SJSA1 (cell line): ENCODE measurements at places on chromosomes 4 and X. TPM values are rescaled to one million over a fixed set of nuclear protein-coding genes. Genes with fewer than 3 reads are reported as not detected.

Gene HAUS3
- 10.0 and 16.6 TPM in 2 replicates for total RNA-seq

Gene AFAP1
- total RNA-seq: 33.1 and 47.4 TPM in 2 replicates

DNA sequence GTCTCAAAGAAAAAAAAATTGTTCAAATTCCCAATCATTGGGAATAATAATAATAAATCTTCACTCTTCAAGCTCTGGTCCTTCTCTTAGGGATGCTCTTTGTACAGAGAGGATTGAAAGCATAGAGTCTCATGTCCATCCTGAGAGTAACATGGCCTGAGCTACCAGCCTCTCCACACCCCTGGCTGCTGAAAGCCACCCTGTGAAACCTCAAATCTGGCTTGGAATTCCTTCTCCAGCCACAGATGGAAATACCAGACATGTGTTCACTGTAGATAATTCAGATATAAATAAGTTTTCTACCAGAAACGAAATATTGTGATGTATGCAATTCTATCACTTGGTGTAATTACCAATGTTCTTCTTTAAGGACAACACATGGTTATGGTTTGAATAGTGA, 140.6 kb downstream of the ARSF start:
- no peak for DNase-seq

DNA sequence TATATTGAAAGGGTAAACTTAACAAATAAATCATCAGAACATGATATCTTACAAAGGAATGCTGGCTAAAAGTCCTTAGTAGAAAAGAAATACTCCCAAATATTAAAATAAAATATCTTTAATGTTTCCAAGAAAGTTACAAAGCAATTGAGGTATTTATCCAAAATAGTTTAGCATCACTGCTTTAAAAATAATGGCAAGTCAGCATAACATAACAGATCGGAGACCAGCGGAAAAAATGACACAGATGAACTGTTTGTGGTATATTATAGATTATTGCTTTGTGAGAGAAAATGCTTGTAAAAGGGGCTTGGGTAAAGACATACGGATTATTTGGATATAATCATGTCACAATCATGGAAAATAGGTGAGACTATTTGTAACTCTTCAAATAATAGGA, 168.5 kb upstream of the TEX13C start:
- DNase-seq: no peak

DNA sequence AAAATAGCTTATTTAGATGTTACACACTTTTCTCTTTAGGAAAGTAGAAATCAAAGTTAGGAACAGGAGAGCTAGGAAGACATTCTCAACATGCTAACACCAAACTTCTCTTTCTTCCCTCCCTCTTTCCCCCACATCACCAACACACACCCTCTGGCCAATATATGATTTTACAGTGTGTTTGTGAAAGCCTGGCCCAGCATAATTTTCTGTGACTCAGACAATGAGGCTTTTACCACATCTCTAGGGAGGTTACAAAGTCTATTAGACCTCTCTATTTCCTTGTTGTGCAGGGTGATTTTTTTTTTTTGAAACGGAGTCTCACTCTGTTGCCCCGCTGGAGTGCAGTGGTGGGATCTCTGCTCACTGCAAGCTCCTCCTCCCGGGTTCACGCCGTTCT, 189.9 kb downstream of the AASDH start:
- no peak for DNase-seq

GRCh38 chrX:97046867-97047266, 163.2 kb downstream of the RPA4 start:
- DNase-seq: no peak

DNA sequence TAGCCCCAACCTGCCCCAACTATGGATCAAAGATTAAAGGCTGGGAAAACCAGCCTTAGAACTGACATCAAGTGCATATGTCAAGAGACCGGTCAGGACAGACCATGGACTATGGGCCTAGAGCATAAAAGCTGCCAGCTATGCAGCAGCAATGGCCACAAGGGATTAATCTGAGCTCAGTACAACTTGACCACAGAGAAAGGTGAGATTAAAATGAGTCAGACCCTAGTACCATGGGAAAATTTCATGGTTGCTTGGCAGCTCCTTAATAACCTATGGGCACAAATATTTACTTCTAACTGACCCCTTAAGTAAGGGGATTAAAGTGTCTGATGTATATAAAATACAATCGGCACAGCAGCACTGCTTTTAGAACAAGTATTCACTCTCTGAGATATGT, 54.4 kb downstream of the CBR4 start:
- no peak for DNase-seq

DNA sequence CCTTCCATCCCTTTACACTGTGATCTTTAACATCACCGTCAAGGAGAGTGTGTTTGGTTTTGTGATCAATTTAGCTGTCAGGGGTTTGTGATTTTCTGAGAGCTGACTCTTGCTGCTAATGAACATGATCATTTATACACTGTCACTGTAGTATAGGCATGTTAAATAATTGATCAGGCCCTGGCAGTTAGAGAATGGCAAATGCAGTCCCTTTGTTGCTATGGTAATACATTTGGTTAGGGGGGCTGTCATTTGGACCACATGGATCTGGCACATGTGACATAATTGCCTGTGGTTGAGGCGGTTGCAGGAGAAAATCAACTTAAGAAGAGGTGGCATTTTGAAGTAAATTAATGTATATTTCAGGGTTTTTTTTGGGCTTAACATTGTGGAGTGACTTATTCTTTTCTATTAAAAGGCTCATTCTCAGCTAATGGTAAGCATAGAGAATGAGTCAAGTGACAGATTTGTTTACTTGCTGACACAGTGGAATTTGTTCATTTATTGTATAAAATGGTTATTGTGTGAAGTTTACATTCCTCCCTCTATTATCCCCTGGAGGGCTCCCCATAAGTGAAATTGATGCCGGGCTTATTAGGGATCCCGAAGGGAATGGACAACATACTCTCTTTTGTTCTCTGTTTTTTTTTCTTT, 114.0 kb downstream of the FHIP1A start:
- no peak for DNase-seq

DNA sequence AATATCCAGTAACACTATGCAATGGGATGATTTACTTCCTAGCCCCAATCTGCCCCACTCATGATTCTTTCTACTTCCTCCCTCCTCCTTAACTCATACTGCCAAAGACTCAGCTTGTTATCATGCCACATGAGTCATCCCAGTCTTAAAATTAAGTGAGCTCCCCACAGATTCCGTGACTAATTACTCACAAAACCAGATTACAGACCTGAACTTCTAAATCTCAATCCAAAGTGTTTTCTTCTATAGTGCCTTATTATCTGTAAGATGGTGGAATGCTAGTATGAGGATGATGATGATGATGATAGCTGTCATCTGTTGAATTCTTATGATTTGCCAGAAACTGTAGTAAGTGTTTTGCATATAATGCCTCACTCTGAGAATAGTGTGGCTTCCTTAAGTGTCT, 27.7 kb upstream of the GPC3 start:
- DNase-seq: no peak

- DNase-seq: no peak
These were observed 19.5 kb downstream of the NAT8L start for GRCh38 chr4:2078584-2078983.

DNA sequence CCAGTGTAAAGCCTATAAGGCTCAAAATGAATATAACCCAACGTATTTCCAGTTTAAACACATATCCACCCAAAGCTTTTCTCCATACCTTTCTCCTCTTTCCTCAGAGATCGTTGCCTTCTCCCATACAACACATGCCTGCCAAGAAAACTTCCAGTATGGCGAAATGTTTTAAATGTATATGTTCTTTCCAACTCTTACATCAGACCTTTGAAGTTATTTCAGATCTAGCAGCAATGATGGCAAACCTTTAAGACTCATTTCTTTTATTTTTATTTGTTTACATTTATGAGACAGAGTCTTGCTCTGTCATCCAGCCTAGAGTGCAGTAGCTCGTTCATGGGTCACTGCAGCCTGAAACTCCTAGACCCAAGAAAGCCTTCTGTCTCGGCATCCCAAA, 265.4 kb downstream of the BMPR1B start:
- no peak for DNase-seq

DNA sequence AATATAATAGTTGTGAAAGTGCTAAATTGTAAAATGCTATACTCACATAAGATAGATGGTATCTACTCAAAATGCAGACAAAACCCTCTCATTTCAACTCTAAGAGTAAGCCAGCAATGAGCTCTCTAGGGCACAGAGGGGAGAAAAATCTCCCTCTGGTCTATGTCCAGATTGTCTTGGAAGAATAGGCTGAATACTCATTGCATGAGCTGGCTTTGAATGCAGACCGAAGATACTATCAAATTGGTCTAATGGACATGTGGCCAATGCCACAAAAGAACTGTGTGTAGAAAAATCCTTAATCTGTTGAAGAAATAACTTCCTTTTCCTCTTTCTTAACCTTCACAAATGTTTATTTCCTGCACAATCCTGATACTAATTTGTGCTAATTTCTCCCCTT, 3.5 kb downstream of the ZXDA start:
- peak; percentile 24 for DNase-seq

DNA sequence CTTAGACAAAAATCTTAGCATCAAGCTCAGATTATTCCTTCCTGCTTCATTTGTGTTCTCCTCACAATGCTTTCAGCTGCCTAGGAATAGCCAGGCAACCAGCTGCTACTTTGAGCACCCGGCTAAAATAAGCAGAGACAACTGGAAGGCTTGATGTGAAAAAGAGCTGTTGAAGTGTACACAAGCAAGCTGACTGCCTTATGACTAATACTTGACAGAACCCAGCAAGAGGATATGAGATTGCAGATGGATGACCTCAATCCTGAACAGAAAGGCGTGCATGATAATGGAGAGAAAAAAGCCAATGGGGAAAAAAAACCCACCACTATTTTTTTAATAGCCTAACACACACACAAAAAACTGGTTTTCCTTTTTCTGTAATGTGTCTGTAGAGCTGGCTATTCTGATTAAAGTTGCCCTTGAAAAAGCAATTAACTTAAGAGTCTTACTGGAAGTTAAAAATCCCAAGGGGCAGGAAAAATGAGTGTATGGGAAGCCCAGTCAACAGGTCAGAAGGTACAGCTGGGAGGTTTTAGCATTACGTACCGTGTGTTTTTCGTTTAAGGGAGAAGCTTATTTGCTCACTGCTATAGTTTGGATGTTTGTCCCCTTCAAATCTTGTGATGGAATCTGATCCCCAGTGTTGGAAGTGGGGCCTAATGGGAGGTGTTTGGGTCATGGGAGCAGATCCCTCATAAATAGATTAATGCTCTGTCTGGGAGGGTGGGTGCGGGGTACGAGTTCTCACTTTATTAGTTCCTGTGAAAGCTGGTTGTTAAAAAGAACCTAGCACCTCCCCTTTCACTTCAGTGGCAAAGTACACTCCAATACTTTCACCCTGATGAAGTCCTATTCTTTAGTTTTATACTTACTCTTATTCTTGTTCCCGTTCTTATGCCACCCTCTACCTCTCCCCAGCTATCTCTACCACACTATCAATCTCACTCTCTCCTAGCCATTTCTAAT, 37.1 kb upstream of the HERC6 start:
- DNase-seq: peak; percentile 71

DNA sequence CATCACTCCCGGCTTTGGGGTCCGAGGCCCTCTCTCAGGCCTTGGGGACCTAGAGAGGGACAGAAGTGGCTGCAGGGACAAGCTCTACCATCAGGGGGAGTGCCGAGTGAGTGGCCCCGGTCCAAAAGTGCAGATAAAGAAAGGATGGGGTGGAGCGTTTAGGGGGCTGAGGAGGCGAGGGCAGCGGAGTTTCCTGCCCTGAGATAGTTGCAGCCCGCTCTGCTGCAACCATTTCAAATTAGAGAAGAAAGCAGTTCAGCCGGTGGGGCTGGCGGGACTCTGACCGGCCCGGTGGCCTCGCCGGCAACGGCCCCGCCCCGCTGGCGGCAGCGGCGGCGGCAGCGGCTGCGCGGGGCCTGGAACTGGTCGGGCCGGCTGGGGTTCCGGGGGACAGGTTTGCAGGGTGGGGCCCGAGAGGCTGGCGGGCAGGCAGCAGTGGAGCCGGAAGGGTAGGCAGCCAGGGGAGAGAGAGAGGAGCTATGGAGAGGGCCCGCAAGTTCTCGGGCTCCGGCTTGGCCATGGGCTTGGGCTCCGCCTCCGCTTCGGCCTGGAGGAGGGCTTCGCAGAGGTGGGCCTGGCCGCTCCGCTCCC, 7.6 kb downstream of the DLG3 start:
- DNase-seq: peak; percentile 58

- no peak for DNase-seq
These were observed 12.2 kb upstream of the TRPC5 start for GRCh38 chrX:112094729-112095128.

- no peak for DNase-seq
These were observed 50.6 kb downstream of the GBA3 start for GRCh38 chr4:22743290-22743689.

GRCh38 chr4:28010577-28011240, 1150.1 kb downstream of the STIM2 start:
- no peak for DNase-seq
